ENCODE measurements at places on chromosomes 3 and 15.

DNA sequence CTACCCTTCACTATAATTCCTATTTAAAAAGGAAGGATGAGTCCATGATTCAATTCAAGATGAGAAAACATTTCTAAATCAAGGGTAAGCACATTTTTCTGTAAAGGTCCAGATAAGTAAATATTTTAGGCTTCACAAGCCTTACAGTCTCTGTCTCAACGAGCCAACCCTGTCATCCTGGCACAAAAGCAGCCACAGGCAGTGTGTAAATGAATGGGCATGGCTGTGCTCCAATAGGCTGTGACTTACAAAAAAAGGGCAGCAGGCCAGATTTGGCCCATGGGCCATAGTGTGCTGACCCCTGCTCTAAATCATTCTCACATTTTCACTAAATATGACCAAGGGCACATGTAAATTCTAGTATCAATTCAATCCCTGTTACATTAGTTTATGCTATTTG, 200.4 kb downstream of the WNT5A start:
- DNase-seq: no peak

GRCh38 chr3:33089515-33089914, 7.4 kb downstream of the GLB1 start:
- DNase-seq: no peak

- DNase-seq: no peak
These were observed 205.9 kb downstream of the ZIC1 start for GRCh38 chr3:147615035-147615434.

DNA sequence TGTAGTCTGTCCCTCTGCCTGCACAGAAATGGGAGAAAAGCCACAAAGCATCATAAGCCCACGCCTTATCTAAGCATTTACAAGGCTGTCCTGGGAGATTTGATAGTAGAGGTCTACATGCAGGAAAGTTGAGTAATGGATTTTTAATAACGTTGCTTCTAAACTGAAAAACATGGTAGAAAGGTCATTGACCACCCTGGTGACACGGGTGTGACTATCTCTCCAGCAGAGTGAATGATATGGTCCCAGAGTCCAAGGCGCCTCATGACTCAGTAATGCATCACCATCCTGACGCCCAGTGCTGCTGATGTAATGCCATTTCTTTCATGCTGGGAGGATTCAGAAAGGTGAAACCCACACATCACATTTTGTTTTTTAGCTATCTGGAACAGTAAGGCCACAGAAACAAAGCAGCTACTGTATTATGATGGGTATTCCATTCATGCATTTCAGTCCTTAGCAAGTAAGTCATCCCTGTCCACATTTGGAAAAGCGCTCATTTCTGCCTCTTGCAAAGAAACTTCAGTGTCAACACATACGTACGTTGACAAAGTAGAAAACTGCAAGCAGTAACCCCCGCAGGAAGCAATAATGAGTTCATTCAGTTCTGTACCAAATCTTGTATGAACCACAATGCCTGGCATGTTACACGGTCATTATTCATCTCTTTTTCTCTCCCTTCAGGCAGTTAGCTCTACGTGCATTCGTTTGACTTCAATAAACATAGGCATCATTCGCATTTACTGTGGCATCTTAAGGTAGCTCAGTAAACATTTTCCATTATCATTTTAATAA, 483.5 kb downstream of the GABRG3 start:
- no peak for DNase-seq

GRCh38 chr3:85053626-85054025, 94.8 kb downstream of the CADM2 start:
- no peak for DNase-seq

GRCh38 chr15:68775671-68776476, 44.8 kb downstream of the ANP32A start:
- no peak for DNase-seq

- no peak for DNase-seq
These were observed 759.4 kb downstream of the ROBO2 start for GRCh38 chr3:77799278-77799677.

DNA sequence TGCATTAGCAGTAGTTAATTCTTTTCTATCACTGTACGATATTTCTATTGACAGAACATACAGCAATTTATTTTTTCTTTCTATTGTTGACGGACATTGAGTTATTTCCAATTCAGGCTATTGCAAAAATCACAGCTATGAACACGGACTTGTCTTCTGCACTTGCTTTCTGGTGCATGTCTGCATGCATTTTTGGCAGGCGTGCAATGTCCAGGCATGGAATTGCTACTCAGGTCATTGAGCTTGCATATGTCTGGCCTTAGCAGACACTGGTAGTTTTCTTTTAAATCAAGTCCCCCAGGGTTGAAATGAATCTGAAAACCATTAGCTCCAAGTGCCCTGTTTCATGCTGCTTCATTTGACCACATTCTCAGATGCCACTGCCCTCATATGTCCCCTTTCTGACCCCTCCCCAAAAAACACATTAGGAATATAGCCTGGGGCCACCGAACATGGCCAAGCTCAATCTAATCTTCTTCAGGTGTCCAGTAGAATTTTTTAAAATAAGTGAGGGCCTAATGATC, 72.8 kb downstream of the LRIG1 start:
- DNase-seq: no peak

- no peak for DNase-seq
These were observed 33.0 kb upstream of the LINGO1 start for GRCh38 chr15:77665530-77666295.

GRCh38 chr15:49187549-49188245, 17.6 kb downstream of the GALK2 start:
- no peak for DNase-seq

- DNase-seq: no peak
These were observed 10.3 kb downstream of the PIK3CA start for GRCh38 chr3:179158336-179159039.

DNA sequence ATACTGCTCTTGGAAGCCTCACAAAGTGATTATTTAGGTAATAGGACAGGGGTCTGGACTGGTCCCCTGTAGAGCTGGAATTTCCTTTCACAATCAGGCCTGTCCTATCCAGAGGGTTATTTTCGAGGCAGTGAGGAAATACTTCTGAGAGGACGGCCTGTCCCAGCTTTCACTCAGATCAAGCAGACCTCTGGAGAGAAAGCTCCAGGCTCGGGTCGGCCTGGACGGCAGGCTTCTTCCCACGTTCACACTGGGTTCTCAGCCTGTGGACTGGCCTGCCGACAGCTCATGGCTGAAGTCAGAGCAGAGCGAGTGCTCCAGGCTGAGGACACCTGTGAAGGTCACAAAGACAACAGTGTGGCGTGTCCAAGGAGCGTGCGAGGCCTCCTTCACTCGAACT, 405.3 kb downstream of the VPS13C start:
- DNase-seq: no peak

- no peak for DNase-seq
These were observed 112.5 kb downstream of the TOP2B start for GRCh38 chr3:25552251-25552650.
